ENCODE measurements at places on chromosomes 1 and 21.

DNA sequence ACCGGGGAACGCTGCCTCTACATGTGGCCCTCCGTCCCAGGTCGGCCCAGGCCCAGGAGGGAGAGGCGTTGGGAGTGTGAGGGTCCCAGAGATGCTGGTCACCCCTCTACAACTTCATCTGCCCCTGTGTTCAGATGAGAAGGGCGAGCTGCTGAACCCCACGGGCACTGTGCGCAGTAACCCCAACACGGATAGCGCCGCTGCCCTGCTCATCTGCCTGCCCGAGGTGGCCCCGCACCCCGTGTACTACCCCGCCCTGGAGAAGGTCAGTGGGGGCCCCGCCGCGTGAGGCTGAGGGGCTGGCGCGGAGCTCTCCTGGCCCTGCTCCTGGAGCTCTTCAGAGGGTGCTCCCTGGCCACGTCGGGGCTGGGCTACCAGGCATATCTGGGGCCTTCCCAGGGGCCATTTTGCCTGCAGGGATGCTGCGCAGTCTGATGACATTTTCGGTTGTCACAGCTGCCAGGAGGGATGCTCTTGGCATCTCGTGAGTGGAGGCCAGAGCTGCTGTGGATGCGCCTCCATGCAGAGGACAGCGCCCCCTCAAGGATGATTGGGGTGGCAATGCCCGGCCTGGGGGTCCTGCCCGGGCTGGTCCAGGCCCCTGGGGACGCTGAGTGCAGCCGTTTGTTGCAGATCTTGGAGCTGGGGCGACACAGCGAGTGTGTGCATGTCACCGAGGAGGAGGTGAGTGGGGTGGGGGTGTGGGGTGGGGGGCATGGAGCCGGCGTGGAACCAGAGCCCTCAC is 68.6 kb downstream of the PIK3CD start:
- no peak for DNase-seq

DNA sequence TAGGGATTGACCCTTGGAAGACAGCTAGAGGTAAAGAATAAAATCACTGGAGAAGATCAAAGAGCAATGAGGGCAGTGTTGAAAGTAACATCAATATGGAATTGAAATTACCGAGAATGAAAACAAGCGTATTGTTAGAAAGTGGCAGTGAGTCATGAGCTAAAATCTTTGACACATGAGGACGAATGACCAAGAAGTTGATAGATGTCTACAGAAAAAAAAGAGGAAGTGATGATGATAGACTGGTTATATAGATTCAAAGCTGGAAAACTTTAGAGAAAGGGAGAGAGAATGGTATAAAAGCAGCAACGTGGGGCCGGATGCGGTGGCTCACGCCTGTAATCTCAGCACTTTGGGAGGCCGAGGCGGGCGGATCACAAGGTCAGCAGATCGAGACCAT is 12.5 kb upstream of the DNM3 start:
- DNase-seq = no peak

GRCh38 chr1:47616906-47617305 is 179.1 kb downstream of the FOXD2 start:
- no peak for DNase-seq

DNA sequence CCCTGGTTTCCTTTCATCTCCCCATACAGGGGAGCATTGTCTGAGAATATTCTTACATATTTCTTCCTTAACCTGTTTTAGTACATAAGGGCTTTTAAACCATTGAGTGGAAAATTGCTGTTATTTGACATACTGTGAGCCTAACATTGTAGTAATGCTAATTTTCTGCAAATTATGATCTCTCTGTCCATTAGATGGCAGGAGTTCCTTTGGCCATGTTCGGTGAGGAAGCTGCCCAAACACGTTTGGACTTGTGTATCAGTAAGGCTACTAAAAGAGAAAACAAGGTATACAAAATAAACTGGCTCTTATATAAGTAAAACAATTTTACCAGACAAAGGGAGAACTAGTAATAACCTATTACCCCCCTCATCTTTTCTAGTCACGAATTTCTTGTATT is 29.2 kb downstream of the CDC7 start:
- DNase-seq = no peak

- DNase-seq = no peak
Observed at GRCh38 chr21:38917043-38917774, 111.5 kb downstream of the ETS2 start.

- DNase-seq = no peak
Observed at GRCh38 chr1:230172016-230172537, 105.0 kb downstream of the GALNT2 start.
